SHP77 (cell line): ENCODE measurements at places on chromosomes 5 and 9.

GRCh38 chr9:104921067-104921741 lies 6.8 kb downstream of the ABCA1 start:
- no peak for DNase-seq

DNA sequence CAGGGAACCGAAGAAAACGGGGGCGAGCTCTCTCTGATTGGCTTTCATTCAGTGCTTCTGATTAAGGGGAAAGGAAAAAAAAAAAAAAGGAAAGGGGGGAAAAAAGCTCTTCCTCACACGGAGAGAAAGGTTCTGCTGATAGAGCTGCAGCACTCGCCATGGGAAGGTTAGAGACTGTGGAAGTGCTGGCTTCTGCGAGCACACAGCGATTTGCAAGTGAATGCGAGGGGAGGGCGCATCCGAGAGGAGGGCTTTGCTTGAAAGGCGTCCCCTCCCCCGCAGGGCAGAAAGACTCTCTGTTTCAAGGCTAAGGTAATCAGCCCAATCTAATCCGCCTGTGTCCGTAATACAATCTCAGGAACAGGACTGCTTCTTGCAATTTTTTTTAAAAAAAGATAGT lies at the start of gene CDH10:
Gene CDH10, minus strand, starts transcription at position 218 of the 400 bp plus-strand sequence. CDS start 51,488 bp downstream, outside the sequence.
- peak; percentile 98 for DNase-seq

DNA sequence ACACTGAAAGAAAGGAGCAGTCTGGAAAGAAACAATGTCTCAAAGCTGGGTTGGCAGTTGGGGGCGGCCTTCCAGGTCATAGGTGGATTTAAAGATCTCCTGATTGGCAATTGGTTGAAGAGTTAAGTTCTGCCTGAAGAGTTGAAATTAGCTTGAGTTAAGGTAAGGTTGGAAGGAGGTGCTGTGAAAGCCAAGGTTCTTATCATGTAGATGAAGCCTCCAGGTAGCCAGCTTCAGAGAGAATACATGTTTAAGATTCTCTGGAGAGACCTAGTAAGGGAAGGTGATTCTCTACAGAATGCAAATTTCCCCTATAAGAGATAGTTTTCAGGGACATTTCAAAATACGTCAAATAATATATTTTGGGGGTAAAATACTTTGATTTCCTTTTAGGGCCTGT lies 387.1 kb downstream of the TMEM232 start:
- DNase-seq, result no peak

DNA sequence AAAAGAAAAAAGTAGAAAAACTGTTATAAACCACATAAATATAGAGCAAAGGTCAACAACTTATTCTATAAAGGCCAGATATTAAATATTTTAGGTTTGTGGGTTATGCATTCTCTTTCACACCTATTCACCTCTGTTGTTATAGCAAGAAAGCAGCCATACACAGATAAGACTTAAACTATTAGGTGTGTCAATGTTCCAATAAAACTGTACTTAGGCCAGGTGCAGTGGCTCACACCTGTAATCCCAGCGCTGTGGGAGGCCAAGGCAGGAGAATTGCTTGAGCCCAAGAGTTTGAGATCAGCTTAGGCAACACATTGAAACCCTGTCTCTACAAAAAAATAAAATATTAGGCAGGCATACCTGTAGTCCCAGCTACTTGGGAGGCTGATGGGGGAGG lies 314.7 kb downstream of the BNC2 start:
- no peak for DNase-seq

- no peak for DNase-seq
Observed at GRCh38 chr5:111552492-111552891, 40.2 kb upstream of the STARD4 start.

GRCh38 chr5:137056676-137057075 lies 442.4 kb downstream of the SPOCK1 start:
- no peak for DNase-seq

GRCh38 chr5:104915226-104915625 lies 1352.6 kb upstream of the NUDT12 start:
- no peak for DNase-seq

DNA sequence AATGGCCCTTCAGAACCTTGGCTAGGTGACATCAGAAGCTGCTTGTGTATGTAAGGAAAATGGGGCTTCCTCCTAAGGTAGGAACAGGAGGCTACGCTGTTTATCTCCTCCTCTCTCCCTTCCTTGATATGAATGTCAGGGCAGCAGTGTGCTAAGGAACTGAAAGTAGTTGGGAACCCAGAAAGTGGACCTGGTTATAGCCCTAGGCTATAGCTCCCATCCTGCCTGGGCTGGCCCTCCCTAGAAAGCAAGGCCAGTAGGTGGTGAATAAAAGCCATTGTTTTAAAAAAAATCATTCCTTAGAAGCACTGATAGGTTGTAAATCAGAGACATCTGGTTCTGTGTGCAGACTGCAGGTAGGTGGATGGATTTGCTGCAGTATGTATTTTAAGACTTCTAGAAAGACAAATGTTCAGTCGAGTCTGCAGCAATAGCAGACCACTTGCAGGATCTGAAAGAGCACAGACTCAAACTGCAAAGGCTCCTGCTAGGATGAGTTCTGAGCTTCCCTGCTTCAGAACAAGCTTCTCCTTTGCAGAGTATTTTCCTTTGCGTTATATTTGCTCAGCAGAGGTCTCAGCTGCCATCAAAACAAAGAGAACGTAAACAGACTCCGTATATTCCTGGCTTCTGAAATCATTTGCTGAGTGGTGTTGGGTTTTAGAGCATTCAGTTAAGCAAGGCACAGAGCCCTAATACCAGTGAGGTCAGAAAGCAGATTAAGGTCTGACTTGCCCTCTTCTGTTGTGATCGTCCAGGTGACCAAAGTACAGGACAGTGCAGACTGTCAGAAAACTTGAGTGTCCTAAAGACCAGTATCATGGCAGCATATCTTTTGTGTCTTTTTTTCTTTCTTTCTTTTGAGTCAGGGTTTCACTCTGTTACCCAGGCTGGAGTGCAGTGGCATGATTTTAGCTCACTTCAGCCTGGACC lies 20.1 kb upstream of the CFAP157 start:
- DNase-seq, result peak; percentile 6

DNA sequence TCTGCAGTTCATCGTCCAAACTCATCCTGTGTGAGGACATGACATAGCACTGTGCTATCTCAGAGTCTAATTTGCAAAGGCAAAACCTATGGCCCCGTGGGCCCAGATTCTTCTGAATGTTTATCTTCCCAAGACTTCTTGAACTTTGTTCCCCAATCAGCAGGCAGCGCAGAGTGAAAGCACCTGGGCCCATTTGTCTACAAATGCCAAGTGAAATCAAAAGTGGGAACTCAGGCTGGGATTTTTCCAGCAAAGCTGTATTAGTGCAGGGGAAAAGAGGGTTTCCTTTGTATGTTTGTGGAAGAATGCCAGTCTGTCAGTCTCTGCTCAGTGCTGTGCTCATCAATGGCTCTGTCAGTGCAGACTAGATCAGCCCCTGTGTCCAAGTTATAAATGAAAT lies 55.8 kb downstream of the FOXD1 start:
- DNase-seq, result no peak

DNA sequence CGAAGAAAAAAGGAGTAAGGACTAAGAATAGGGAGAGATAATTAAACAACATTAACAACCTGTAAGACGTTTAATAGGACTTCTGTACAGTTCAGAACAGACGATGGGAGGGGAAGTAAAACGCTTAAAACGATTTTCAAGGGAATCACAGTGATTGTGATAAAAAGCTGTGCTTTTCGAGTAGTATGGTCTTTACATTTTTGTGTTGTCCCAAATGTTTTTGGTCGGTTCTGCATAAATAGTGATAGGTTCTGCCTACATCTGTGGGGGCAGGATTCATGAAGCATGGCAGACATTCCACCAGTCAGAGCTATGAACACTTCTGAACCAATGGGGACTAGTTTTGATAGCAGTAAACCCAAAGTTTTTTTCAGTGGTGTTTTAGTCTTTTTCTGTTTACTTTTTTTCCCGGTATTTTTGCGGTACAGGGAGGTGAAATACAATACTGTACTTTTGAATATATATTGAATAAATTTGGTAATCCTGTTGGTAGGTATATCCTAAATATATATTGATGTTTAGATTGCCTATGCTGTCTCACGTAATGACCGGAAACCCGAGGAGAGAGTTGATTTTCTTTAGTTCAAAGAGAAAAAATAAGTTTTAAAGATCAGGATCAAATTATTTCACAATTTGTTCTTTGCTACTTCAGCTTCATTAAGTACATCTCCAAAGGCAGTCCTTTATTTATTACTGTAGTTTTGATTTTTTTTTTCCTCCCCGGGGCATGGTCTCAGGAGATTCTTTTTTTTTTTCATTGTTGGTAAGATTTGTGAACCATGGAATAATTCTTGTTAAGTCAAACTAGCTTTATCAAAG lies 1.3 kb downstream of the ERBIN start:
- DNase-seq, result no peak

DNA sequence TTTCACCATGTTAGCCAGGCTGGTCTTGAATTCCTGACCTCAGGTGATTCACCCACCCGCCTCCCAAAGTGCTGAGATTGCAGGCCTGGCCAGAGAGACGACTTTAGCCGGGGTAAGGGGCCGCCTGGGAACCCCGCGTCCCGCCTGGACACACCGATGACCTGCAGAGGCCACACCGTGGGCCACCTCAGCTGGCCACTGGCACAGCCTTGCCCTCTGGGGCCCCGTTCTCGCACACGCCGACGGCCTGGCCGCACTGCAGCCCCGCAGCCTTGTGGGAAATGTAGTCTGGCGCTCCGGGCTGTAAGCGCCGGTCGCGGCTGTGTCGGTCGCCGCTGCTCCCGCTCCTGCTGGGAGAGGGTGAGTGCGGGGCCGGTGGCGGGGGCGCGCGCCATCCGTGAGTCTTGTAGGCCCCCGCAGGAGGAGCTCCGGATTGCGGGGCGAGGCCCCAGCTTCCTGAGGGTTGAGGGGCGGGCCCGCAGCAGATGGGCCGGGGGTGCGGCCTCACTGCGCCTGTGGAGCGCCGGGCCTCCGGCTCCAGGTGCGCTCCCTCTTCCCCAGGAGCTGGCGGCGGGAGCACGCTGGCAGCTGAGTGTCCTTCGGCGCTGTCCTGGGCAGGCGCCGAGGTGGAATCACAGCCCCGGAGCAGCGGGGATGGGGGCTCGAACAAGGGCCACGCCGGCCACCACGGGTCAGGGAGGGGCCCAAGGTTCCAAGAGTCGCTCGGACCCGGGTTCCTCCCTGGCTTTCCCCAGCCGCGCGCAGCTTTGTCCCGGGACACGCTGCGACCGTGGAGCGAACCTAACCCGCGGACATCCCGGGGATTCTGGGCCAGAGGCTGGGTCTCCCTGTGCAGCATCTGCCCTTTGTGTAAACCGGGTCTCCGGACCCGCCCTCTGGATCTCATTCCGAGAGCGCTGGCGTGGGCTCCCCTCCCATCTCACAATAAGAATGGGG lies at the start of gene ZFP2:
Gene ZFP2, plus strand, starts transcription at position 299 of the 957 bp plus-strand sequence. CDS start 35,401 bp downstream, outside the sequence.
- DNase-seq, result peak; percentile 10

DNA sequence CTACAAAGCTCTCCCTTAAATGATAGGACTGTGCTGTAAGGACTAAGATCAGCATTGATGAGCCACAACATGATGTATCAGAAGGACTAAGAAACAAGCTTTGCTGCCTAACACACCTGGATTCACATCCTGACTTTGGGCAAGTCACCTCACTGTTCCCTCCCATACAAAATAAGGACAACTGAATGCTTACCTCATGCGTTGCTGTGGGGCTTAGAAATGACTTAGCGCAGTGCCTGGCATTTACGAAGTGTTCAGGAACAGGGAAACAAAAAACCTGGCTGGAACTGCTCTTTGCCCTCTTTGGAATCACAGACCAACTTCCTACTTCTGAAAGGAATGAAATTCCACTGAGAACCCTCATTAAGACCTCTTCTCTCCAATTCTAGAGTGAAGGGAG lies 113.7 kb downstream of the BAAT start:
- no peak for DNase-seq

- DNase-seq, result no peak
Observed at GRCh38 chr9:101246691-101247090, 138.1 kb downstream of the BAAT start.

DNA sequence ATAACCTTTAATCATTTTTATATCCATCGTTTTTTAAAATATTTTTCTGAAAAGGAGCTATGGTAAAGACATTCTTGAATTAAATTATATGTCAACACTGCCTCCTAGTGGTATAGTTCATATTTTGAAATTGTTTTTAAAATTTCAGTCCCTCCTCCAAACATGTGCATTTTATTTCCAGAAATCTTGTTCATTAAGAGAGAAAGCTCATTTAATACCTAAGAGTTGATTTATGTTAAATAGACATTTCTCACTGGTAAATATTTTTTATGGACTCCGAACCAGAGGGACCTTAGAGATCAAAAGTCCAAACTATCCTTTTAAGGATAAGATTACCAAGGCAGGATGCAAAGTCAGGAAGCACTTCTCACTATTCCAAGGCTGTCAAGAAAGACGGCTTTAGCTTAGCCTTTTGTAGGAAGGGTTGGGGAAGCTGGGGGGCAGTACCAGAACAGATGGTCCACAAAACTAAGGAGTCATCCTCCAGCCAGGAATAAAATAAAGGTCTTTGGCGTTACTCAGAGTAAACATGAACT lies 21.6 kb downstream of the BHMT start:
- peak; percentile 31 for DNase-seq

- DNase-seq, result no peak
Observed at GRCh38 chr9:12368569-12368968, 324.6 kb upstream of the TYRP1 start.

DNA sequence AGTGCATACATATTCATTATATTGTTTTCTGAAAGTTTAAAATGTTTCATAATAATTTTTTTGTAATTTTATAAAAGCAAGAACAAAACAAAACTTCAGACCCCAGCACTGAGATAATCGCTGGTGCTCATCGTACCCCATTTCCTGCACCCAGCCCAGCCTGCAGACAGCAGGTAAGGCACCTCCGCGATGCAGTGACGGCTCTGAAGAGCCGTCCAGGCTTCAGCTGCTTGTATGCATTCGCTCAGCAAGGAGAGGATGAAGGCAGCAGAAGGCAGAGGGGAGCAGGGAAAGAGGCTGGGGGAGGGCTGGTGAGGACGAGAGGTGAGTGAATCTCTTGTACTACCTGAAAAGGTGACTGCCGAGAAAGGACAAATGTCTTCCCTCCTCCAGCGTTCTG lies 153.5 kb downstream of the TTLL11 start:
- no peak for DNase-seq

DNA sequence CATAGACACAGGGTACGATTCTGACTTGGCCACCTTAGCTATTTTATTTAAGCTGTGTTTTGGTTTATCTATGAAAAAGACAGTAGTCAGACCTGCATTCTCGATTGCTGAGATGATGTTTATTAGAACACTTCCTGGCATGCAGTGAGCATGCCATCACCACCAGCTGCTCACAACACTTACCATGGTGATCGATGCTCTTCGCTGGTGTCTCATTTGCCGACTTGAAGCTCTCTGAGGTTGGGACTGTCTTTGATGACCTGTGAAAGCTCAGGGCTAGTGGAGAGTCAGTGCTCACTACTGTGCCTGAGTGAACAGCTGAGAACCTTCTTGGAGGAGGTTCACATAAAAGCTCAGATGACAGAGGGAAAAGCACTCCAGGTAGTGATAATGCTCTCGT lies 4.4 kb upstream of the C9orf153 start:
- no peak for DNase-seq

DNA sequence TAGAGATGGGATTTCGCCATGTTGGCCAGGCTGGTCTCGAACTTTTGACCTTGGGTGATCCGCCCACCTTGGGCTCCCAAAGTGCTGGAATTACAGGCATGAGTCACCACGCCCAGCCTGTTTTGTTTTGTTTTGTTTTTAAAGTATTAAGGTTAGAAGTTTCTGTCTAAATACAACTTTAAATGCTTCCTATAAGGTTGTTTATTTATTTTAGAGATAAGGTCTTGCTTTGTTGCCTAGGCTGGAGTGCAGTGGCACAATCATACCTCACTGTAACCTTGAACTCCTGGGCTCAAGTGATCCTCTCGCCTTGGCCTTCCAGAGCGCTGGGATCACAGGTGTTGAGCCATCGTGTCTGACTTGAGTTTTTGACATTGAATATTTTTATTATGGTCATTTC lies 11.4 kb downstream of the MRRF start:
- DNase-seq, result no peak

- DNase-seq, result no peak
Observed at GRCh38 chr5:126969548-126969947, 60.8 kb downstream of the MARCHF3 start.
